Mesothelial cell of epicardium (in vitro differentiated cells): ENCODE measurements at places on chromosomes 2 and 18.

- H3K27ac ChIP-seq: no peak overlapping the region
- H3K4me1 ChIP-seq: no peaks in the 10 kb centered on the region
- H3K4me3 ChIP-seq: no peak overlapping the region
- no peaks in the 10 kb centered on the region for H3K36me3 ChIP-seq
Measured at GRCh38 chr18:71405169-71405809, 1116.4 kb downstream of the SOCS6 start.

DNA sequence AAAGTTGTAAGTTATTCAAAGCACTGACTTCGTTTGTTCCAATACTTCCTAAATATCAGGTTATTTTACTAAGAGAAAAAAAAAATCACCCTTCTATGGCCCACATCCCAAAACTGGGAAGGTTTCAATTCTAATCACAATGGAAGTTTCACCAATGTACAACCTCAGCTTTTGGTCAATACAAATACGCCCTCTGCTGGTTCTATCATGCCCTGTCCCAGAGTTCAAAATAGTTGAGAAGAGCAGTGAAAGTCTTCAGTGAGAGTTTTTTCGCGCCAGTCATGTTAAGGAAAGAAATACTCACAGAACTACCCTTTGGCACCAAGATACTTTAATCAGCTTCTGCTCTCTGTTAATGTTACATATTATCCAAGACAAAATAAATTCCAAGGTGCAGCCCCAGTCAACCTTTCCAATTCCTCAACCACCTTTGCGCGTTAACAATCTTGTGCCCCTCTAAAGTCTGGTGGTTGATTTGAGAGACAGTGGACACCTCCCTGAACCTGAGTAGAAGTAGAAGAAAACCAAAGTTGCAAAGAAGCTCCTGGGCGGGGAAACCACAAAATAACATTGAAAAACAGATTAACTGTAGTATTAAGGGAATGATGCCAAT is 59.9 kb downstream of the SUMO1 start:
- H3K36me3 ChIP-seq: no peaks in the 10 kb centered on the region
- DNase-seq: peak; percentile 62
- no peak overlapping the region for H3K4me3 ChIP-seq

DNA sequence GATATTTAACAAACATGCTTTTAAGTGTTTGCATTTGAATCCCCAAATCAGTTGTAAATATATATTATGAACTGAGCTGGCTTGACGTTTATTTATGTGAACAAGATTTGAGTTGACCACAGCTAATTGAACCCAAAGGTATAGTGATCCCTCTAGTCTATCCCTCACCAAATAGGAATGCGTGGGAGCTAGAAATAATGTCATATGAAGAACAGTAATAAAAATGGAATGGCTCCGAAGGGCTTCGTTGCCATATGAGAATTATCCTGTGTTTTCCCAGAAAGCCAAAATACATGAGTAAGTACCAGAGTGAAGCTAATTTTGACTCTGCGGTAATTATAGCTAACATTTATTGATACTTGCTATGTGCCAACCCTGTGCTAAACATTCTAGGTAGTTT is 142.7 kb downstream of the ADCYAP1 start:
- H3K4me1 ChIP-seq: peaks cover 14% of the 10 kb centered on the region
- no peaks in the 10 kb centered on the region for H3K36me3 ChIP-seq
- no peak overlapping the region for H3K27ac ChIP-seq
- DNase-seq: no peak
- H3K27me3 ChIP-seq: no peaks in the 10 kb centered on the region
- H3K4me3 ChIP-seq: no peak overlapping the region

- H3K27me3 ChIP-seq: no peaks in the 10 kb centered on the region
- DNase-seq: no peak
- peaks cover 4% of the 10 kb centered on the region for H3K36me3 ChIP-seq
Measured at GRCh38 chr2:231486851-231487596, 22.7 kb upstream of the NCL start.

GRCh38 chr2:230505162-230505561 is 89.2 kb downstream of the SP100 start:
- no peaks in the 10 kb centered on the region for H3K4me1 ChIP-seq
- DNase-seq: no peak
- no peak overlapping the region for H3K27ac ChIP-seq
- H3K27me3 ChIP-seq: no peaks in the 10 kb centered on the region
- H3K36me3 ChIP-seq: no peaks in the 10 kb centered on the region

DNA sequence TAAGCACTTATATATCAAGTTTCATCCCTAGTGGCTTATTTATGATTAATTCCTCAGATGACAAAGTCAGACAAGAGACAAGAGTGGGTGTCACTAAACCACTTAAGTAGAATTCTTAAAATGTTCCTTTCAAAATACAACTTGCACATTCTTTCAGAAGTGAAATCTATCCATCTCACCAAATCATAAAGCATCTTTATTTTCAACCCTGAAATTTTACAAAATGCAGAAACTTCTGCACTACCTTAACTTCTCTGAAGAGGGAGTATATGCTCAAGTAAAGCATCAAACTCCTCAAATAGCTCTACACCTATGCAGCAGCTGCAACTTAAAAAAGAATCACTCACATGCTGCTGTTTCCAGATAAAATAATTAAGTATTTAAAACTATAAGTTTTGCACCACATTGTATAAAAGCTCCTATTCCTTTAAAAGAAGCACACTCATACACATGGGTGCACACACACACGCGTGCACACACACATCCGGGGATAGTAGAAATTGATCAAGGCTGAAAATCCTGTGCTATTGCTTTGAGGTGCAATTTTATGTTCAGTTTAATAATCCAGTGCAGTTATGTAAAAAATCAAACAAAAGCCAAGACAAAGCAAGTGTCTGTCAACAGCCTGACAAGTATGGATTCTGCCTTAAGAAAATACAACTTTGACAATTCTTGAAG is 244.5 kb downstream of the TCF4 start:
- no peak overlapping the region for H3K27ac ChIP-seq
- no peak overlapping the region for H3K4me3 ChIP-seq
- peaks cover 2% of the 10 kb centered on the region for H3K36me3 ChIP-seq

GRCh38 chr2:182767578-182767977 is 51.5 kb downstream of the DNAJC10 start:
- H3K27ac ChIP-seq: no peak overlapping the region
- H3K4me3 ChIP-seq: no peak overlapping the region
- H3K27me3 ChIP-seq: no peaks in the 10 kb centered on the region
- H3K4me1 ChIP-seq: no peaks in the 10 kb centered on the region

DNA sequence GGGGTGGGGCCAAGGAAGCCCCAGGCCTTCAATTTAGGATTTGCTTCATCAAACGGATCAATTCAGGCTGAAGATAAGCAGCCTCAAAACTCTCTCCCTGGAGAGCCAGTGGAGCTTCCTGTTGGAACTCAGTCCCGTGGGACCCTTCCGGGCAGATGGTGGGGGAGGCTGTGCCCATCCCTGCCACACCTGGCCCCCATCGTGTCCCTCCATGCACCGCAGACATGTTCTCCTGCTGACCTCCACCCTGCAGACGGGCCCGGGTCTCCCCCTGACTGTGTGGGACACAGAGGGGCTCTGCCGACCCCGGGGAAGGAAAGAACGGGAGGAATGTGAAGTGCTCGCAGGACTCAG is 144.2 kb downstream of the TPO start:
- DNase-seq: no peak
- H3K4me1 ChIP-seq: peaks cover 22% of the 10 kb centered on the region
- H3K36me3 ChIP-seq: no peaks in the 10 kb centered on the region
- no peak overlapping the region for H3K4me3 ChIP-seq

GRCh38 chr2:180416627-180417026 is 409.5 kb upstream of the CWC22 start:
- H3K4me3 ChIP-seq: no peak overlapping the region
- no peaks in the 10 kb centered on the region for H3K36me3 ChIP-seq
- H3K4me1 ChIP-seq: peaks cover 6% of the 10 kb centered on the region
- no peak for DNase-seq
- no peak overlapping the region for H3K27ac ChIP-seq

GRCh38 chr2:174510583-174511189 is 23.9 kb upstream of the GPR155 start:
- no peak overlapping the region for H3K27ac ChIP-seq
- no peak overlapping the region for H3K4me3 ChIP-seq
- H3K27me3 ChIP-seq: no peaks in the 10 kb centered on the region
- no peaks in the 10 kb centered on the region for H3K4me1 ChIP-seq

DNA sequence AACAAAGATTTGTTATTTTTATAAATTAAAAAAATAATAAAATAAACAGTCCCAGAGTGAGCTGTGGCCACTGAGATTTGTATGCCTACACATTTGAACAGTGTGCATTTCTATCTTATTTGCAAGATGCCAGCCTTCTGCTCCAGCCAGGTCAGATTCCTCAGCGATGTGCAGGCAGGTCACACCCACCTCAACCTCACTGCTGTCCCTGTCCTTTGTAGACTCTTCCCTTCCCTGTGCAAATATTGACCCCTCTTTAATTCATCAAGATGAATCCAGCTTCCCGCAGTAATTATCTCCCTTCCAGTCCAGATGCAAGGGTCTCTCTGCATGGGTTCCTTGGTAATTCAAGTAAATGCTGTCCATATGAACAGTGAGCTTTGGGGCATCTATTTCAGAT is 256.2 kb downstream of the PIEZO2 start:
- H3K27me3 ChIP-seq: peaks cover 1% of the 10 kb centered on the region
- DNase-seq: no peak
- peaks cover 20% of the 10 kb centered on the region for H3K4me1 ChIP-seq
- no peak overlapping the region for H3K4me3 ChIP-seq
- peaks cover 2% of the 10 kb centered on the region for H3K36me3 ChIP-seq

DNA sequence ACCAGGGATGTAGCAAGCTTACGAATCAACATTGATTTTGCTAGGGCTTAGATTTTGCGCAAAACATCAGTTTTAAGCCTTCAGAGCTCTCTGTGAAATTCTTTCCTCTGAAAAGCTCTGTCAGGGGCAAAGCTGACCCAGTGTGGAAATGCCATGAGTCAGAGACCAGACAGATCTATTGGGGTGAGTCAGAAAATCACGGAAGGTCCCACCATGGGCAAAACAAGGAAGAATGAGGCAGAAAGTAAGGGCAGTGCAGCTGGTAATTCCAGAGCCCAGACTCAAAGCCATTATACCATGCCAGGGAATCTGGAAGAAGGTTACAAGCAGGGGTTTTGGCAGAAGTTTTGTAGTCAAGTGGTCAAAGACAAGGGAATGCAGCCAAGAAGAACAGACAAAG is 256.6 kb upstream of the CTAGE1 start:
- H3K4me3 ChIP-seq: no peak overlapping the region
- H3K4me1 ChIP-seq: peaks cover 37% of the 10 kb centered on the region
- peaks cover 5% of the 10 kb centered on the region for H3K36me3 ChIP-seq
- peaks cover 20% of the 10 kb centered on the region for H3K27me3 ChIP-seq
- DNase-seq: no peak

DNA sequence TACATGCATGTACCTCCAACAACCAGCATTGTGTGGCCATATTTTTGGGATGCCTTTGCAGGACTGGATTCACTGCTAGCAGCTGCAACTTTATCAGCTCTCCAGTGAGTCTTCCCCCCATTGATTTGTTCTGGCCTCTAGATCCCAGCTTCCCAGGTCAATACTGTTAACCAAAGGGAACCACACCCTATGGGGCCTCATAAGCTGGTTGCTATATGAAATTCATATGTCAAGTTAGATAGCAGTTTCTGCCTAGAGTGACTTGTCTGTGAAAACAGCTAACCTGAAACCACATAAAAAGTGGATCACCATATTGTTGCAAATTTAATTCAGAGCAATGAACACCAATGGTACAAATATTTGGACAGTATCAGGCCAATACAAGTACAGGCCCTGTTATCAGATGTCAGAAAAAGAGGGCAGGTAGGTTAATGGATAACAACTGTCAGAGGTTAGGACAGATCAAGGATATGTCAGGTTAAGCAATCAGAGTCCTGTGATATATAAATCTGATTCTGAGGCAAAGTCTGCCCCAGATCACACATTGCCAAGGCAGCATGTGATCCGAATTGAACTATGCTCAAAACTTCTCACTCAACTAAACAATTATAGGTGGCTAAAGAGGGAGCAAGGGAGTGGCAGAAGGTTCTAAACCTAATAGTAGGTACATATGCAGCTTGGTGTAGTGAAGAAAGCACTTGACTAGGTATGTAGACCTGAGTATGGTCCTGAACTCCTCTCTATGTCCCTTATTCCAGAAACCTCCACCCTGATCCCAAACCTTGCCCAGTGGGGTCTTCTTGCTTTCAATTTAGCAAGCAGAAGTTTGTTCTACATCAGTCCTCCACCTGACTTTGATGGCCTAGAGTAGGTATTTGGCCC is 310.2 kb upstream of the STON1 start:
- no peaks in the 10 kb centered on the region for H3K36me3 ChIP-seq
- no peak overlapping the region for H3K4me3 ChIP-seq
- H3K27ac ChIP-seq: no peak overlapping the region
- H3K4me1 ChIP-seq: no peaks in the 10 kb centered on the region
- no peak for DNase-seq

DNA sequence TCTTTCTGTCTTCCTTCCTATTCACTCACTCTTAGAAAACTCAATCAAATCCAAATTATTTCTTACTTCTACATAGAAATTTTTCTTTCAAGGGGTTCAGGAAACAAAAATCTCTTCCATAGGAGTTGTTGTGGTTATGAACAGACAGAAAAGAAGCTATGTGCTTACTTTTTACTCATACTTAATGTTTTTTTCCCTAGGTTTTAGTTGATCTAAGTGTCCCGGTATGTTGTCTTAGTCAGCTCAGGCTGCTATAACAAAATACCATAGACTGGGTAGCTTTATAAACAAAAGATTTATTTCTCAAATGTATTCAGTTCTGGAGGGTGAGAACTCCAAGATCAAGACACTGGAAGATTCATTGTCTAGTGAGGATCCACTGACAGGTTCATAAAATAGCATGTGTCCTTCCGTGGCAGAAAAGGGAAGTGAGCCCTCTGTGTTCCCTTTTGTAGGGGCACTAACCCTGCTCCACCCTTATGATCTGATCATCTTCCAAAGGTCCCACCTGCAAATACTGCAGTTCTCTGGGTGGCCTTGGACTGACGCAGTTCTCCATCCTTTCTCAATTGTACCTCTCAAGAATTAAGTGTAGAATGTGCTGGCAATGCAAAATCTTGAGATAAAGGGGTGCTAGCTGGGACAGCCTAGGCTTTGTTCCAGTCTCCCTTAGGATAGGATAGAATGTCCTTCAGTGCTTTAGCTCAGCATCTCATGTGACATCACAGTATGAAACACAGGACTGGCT is 14.4 kb upstream of the VRK2 start:
- H3K4me1 ChIP-seq: no peaks in the 10 kb centered on the region
- no peaks in the 10 kb centered on the region for H3K27me3 ChIP-seq
- DNase-seq: no peak
- H3K36me3 ChIP-seq: no peaks in the 10 kb centered on the region
- H3K4me3 ChIP-seq: no peak overlapping the region
- no peak overlapping the region for H3K27ac ChIP-seq
